NCI-H146 (cell line): ENCODE measurements at places on chromosomes 13 and 19.

GRCh38 chr13:54875111-54875510 is 1846.5 kb downstream of the OLFM4 start:
- no peak for DNase-seq

- DNase-seq, result no peak
Observed at GRCh38 chr13:33446821-33447725, 161.5 kb upstream of the STARD13 start.

DNA sequence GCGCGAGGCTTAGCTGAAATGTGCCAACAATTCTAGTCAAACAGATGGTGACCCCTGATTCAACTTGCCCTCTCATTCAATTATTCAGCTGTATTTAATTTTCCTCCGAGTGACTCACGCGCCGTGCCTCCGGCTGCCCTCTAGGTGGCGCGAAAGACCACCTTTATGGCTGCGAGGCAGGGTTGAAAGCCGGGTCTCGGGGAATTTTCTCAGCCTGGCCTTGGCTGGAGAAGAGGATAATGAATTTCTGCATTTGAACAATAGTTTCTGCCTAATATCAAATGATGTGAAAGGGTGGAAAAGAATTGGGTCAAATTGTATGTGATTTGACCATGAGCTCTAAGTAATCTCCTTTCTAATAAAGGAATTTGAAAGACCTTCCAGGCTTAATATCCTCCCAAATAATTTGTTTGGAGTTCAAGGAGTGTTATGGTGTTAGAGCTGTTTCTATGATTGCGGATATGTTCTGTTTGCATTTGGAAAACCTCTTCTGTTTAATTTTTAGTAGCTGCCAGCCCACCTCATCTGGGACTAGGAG is 310.9 kb downstream of the ZNF536 start:
- peak; percentile 48 for DNase-seq

- DNase-seq, result peak; percentile 92
Observed at GRCh38 chr19:48835734-48836088, 580 bp downstream of the HSD17B14 start.
